ENCODE measurements at places on chromosomes 16 and 17.
A peak's percentile ranks its signal among the peaks of the same experiment; 100 is the strongest.

- no peak for DNase-seq
Observed at GRCh38 chr17:10879190-10879836, 41.4 kb upstream of the PIRT start.

DNA sequence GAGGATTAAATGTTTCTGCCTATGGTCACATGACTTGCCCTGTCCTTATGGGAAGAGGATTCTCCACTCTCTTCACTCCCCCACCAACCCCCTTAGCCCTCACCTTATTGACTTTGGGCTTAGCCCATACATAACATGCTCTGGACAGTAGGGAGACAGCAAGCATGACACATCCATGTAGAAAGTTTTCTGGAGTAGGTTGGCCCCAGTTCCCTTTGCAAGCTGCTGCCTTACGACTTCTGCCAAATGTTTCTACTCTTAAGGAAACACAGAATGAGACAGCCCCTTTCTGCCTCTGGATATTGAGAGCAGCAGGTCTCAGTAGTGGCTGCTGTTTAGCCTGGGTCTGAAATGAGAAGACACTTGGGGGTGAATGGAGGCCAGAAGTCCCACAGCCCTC is 282.2 kb downstream of the MAP2K6 start:
- DNase-seq = no peak

DNA sequence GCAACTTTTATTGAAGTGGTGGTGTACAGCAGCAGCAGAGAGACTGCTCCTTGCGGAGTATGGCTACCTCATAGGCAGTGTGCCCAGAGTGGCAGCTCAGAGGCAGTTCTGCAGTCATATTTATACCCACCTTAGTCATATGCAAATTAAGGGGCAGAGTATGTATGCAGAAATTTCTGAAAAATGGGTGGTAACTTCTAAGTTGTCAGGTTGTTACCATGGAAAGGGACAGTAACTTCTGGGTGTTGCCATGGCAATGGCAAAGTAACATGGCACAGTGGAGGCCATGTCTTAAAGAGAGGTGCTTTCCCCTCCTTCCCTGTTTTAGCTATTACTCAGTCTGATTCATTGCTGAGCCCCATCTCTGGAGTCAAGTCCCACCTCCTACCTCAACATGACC is 53.4 kb downstream of the MEOX1 start:
- DNase-seq = no peak

GRCh38 chr17:10357768-10358167 is 15.0 kb downstream of the MYH13 start:
- DNase-seq = no peak

DNA sequence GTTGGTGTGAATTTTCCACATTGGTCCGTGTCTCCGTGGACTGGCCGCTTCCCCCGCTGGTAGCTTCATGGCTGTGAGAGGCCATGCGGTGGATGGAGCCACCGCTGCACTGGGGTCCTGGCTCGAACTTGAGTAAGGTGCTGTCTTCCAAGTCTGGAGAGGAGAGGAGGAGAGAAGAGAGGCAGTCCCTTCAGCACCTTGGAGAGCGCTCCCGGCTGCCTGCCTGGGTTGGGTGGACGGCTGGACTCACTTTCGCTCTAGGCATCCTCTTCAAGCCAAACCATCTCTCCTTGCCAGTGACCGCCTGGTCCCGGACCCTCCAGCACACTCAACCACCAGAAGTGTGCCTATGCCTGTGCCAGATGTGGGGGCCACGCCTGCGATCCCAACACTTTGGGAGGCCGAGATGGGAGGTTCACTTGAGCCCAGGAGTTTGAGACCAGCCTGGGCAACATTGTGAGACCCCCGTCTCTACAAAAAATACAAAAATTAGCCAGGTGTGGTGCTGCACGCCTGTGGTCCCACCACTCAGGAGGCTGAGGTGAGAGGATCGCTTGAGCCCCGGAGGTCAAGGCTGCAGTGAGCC is 6.2 kb downstream of the JPH3 start:
- DNase-seq = peak; percentile 17

- no peak for DNase-seq
Observed at GRCh38 chr17:83145358-83145738, 65.9 kb downstream of the METRNL start.
